Endothelial cell of umbilical vein (primary cell): ENCODE measurements at places on chromosomes 3 and 15. TPM values are rescaled to one million over a fixed set of nuclear protein-coding genes. Genes with fewer than 3 reads are reported as not detected.

Gene SLC28A1
- not detected in 2 replicates for polyA plus RNA-seq

Gene C3orf52
- 2.9 and 4.2 TPM in 2 replicates for polyA plus RNA-seq

Gene CLDN11
- 147 and 178 TPM in 2 replicates for polyA plus RNA-seq

Gene C3orf20
- not detected in 2 replicates for polyA plus RNA-seq

Gene INAFM2
- 9.4 and 10.4 TPM in 2 replicates for polyA plus RNA-seq

Gene RHCG
- not detected in 2 replicates for polyA plus RNA-seq

Gene ATP13A5
- not detected in 2 replicates for polyA plus RNA-seq

Gene SLC24A5
- polyA plus RNA-seq: not detected in 2 replicates

Gene KIAA1143
- polyA plus RNA-seq: 5.4 and 6.1 TPM in 2 replicates

DNA sequence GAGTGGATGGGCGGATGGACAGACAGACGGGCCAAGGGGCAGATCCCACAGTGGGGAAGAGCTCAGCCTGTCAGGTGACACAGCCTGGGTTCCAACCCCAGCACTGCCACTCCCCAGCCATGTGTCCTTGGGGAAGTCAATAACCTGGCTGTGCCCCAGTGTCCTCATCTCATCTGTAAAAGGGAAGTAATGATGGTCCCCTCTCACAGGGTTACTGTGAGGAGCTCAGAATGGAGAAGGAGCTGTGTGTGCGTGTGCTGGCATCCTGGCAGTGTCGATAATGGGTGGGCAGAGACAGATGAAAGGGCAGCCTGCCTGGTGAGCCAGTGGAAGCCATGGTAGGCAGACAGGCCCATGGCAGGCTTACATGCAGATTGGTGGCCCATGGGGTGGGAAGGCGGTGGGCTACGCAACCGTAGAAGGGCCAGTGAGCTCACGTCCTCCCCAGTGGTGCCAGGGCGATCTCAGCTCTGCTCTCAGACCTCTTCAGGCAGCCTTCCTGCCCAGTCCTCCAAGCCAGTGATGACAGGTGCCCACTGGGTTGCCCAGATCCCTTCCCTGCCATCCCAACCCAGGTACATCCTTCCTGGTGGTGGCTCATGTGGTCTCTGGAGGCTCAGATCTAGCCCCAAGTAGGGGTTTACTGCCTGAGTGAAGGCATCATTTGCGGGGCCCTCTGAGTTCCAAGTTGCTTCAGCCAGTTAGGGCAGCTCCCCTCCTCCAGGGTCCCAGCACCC is 2.3 kb upstream of the DNAJB8 start:
- H3K36me3 ChIP-seq: no peaks in the 10 kb centered on the region
- no peak overlapping the region for H3K4me3 ChIP-seq
- no peak for DNase-seq
- H3K27ac ChIP-seq: no peak overlapping the region
- peaks cover 6% of the 10 kb centered on the region for H3K27me3 ChIP-seq

DNA sequence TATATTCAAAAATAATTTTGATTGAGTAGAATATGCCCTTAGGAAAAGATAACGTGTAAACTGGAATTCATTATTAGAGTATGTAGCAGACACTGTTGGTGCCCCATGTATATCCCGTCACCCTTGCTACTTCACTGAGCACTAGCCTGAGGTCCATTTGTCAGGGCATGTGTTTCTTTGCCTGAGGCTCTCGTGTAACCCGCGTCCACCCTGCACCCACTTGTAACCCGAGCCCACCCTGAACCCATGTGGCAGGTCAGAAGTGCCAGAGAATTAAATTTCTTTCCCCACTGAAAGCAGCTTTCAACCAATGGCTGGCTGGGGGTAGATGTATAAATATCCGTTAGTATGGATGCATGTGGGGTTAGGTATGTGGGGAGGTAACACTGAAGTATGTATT is 474.2 kb upstream of the ZNF385D start:
- no peaks in the 10 kb centered on the region for H3K4me1 ChIP-seq
- DNase-seq: no peak
- H3K4me3 ChIP-seq: no peak overlapping the region
- no peaks in the 10 kb centered on the region for H3K36me3 ChIP-seq
- no peak overlapping the region for H3K27ac ChIP-seq
- no peaks in the 10 kb centered on the region for H3K27me3 ChIP-seq

DNA sequence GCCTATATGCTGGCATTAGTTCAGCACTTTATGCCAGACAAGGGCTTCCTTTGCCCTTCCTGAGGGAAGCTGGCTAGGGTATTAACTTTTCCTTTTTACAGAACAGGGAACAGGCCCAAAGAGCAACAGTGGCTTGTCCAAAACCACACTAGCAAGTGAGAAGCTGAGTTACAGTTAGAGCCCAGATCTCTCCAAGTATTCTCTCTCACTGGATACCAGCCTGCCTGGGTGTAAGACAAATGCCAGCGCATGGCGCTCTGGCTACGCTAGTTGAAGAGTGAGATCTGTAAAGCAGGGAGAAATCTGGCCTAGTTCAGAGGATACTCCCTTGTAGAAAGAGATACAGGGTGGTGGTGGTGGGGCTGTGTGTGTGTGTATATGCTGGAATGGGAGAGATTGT is 38.4 kb downstream of the RAB11A start:
- H3K27ac ChIP-seq: no peak overlapping the region
- no peaks in the 10 kb centered on the region for H3K27me3 ChIP-seq
- H3K36me3 ChIP-seq: peaks cover 30% of the 10 kb centered on the region
- no peak overlapping the region for H3K4me3 ChIP-seq
- DNase-seq: no peak

- no peak for DNase-seq
- H3K4me3 ChIP-seq: no peak overlapping the region
- no peaks in the 10 kb centered on the region for H3K36me3 ChIP-seq
- H3K27me3 ChIP-seq: peaks cover 11% of the 10 kb centered on the region
- H3K4me1 ChIP-seq: no peaks in the 10 kb centered on the region
Observed at GRCh38 chr15:71529361-71529760, 281.0 kb upstream of the NR2E3 start.

DNA sequence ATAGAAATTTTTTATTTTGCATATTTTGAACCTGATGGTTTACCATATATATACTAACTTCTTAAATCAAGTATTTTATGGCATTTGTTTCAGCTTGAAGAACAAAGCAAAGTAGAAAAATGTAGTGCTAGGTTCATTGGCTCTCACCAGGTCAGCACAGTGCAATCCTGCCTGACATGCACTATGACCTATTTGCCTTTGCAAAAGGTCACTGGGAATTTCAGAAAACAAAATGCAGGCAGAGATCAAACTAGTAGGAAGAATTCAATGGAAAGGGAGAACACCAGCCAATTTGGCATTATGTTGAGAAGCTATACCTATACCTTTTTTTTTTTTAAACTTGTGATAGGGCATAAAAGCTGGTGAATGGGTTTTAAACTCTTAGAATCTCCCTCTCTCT is 329.8 kb upstream of the SGO1 start:
- H3K27me3 ChIP-seq: no peaks in the 10 kb centered on the region
- H3K4me3 ChIP-seq: no peak overlapping the region
- no peaks in the 10 kb centered on the region for H3K36me3 ChIP-seq
- no peak overlapping the region for H3K27ac ChIP-seq
- no peaks in the 10 kb centered on the region for H3K4me1 ChIP-seq
- no peak for DNase-seq

- no peaks in the 10 kb centered on the region for H3K27me3 ChIP-seq
- no peak overlapping the region for H3K4me3 ChIP-seq
- no peaks in the 10 kb centered on the region for H3K4me1 ChIP-seq
- H3K27ac ChIP-seq: no peak overlapping the region
Observed at GRCh38 chr15:27722102-27722501, 377.0 kb downstream of the OCA2 start.

DNA sequence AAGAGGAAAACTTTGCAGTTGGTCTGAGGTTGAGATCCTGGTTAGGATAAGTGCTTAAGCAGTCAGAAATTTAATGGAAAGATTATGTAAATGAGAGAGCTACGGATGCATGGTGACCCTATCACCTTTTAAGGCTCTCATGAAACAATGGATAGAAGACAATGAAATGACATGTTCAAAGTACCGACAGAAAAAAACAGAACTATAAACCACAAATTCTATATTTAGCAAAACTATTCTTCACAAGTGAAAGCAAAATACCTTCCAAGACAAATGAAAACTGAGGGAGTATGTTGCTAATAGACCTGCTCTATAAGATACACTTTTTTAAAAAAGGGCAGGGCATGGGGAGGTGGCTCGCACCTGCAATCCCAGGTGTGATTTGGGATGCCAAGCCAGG is 32.2 kb downstream of the DNAAF4 start:
- peaks cover 3% of the 10 kb centered on the region for H3K4me1 ChIP-seq
- no peak for DNase-seq
- H3K27ac ChIP-seq: no peak overlapping the region
- no peaks in the 10 kb centered on the region for H3K27me3 ChIP-seq
- H3K36me3 ChIP-seq: no peaks in the 10 kb centered on the region

GRCh38 chr3:134680796-134681521 is 30.1 kb upstream of the KY start:
- no peak for DNase-seq
- no peaks in the 10 kb centered on the region for H3K36me3 ChIP-seq
- H3K4me1 ChIP-seq: no peaks in the 10 kb centered on the region
- H3K27ac ChIP-seq: no peak overlapping the region
- H3K27me3 ChIP-seq: peaks cover 2% of the 10 kb centered on the region
- H3K4me3 ChIP-seq: no peak overlapping the region

DNA sequence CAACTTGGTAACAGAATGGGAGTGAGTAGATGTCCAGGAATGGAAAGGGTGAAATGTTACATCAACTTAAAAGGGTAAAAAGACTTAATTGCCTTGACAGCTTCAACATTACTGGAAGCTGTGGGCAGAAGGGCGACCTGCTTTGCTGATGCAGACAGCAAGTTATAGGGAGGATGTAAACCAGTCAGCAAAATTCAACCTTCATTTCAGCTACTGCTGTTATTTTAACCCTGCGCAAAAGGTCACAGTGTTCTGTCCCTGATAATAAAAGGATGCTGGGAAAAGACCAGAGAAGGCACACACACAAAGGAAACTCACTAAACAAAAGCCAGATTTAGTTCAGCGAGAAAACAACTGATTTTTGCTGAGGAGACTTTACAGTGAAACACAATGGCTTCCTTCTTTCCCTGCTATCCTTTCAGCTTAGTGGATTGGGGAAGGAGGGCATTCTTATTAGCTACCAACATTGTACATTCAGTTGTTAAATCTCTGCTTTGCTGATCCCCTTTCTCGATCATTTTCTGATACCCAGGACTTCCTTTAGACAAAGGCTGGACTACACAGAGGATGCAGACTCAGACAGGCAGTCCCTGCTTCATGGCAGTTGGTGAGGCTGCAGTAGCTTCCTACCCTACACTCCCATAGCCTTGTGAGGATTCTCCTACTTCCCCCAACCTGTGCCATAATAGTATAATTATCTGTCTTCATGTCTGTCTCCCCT is 62.0 kb downstream of the P3H2 start:
- H3K27me3 ChIP-seq: no peaks in the 10 kb centered on the region
- no peaks in the 10 kb centered on the region for H3K36me3 ChIP-seq
- DNase-seq: peak; percentile 81
- H3K4me3 ChIP-seq: no peak overlapping the region
- peak overlapping the region; percentile 47 for H3K27ac ChIP-seq

- H3K27me3 ChIP-seq: no peaks in the 10 kb centered on the region
- H3K4me1 ChIP-seq: peaks cover 13% of the 10 kb centered on the region
- DNase-seq: no peak
- peaks cover under 1% of the 10 kb centered on the region for H3K36me3 ChIP-seq
- no peak overlapping the region for H3K4me3 ChIP-seq
- no peak overlapping the region for H3K27ac ChIP-seq
Observed at GRCh38 chr3:129282727-129283327, 4.2 kb downstream of the HMCES start.

GRCh38 chr3:141610939-141611338 is 124.1 kb downstream of the RASA2 start:
- peaks cover 8% of the 10 kb centered on the region for H3K36me3 ChIP-seq
- no peaks in the 10 kb centered on the region for H3K4me1 ChIP-seq
- no peaks in the 10 kb centered on the region for H3K27me3 ChIP-seq
- H3K27ac ChIP-seq: no peak overlapping the region
- DNase-seq: no peak

- H3K4me3 ChIP-seq: no peak overlapping the region
- H3K4me1 ChIP-seq: no peaks in the 10 kb centered on the region
- no peaks in the 10 kb centered on the region for H3K27me3 ChIP-seq
- H3K27ac ChIP-seq: no peak overlapping the region
- H3K36me3 ChIP-seq: no peaks in the 10 kb centered on the region
Observed at GRCh38 chr3:26559227-26559626, 63.3 kb upstream of the LRRC3B start.
